T-cell (primary cell): ENCODE measurements at places on chromosomes 13 and 19. TPM values are rescaled to one million over a fixed set of nuclear protein-coding genes. Genes with fewer than 3 reads are reported as not detected.

The SERPINE3 gene
- not detected for total RNA-seq

The SLC10A2 gene
- not detected for total RNA-seq

The ADGRE2 gene
- 0.62 TPM for total RNA-seq

The APOC1 gene
- total RNA-seq, result 2.8 TPM

The RAB4B gene
- 68.2 TPM for total RNA-seq

The CEACAM7 gene
- not detected for total RNA-seq

The ZNF582 gene
- total RNA-seq, result 6.0 TPM

The HIF3A gene
- 0.76 TPM for total RNA-seq

The GJB6 gene
- total RNA-seq, result 1.3 TPM

The NAPSA gene
- 2.6 TPM for total RNA-seq

The ZNF534 gene
- total RNA-seq, result not detected

The WDR88 gene
- total RNA-seq, result 0.56 TPM

The CEACAM4 gene
- total RNA-seq, result not detected

The ZSCAN4 gene
- not detected for total RNA-seq

The TEX29 gene
- 0.36 TPM for total RNA-seq

The C1QTNF9 gene
- total RNA-seq, result not detected

The DENND1C gene
- total RNA-seq, result 140 TPM

The SIGLEC5 gene
- not detected for total RNA-seq

DNA sequence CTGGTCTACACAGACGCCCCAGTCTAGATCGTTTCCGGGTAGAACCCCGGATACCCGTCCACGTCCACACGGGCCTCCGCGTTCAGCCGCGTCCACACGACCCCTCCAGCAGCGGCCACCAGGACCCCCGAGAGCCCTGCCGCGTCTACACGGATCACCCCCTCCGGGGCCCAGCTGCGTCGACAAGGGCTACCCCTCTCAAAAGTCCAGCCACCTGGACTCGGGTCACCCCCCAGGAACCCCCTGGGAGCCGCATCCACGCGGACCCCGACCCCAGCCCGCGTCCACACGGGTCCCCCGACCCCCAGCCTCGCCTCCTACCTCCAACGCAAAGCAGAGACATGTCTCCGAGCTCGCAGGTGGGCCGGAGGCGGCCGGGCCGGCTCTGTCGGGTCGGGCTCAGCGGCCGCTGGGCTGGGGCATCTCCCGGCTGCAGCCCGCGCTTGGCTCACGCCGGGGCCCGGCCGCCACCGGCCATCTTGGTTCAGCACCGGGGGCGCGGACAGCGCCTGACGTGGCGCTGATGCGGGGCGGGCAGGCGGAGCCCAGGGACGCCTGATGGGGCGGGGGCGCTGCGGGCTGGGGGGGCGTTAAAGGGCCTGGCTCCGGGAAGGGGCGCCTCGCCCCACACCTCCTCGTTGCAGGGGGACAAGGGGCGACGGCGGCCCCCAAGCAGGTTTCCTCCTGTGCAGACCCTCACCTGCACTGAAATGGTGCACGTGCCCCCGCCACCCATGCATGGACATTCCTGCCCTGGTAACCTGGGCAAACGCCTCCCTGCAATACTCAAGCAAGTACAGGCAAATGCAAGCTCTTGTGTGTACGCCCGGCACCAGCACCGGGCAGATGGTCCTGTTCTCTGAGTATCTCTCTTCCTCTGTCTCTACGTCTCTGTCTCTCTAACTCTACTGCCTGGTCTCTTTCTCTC, at the start of gene UNC13A:
UNC13A (minus strand) TSS at position 498 of the 928 bp plus-strand sequence; CDS start at position 343, 155 bp downstream.
- peak; percentile 45 for DNase-seq
- H3K4me1 ChIP-seq, result no peaks in the 10 kb centered on the region
- H3K27ac ChIP-seq, result no peak within 1 kb of the TSS
- H3K36me3 ChIP-seq, result no peaks in the 10 kb centered on the region
- peaks cover 79% of the 10 kb centered on the region for H3K27me3 ChIP-seq

GRCh38 chr13:34107806-34108205, 289.9 kb downstream of the RFC3 start:
- no peak overlapping the region for H3K4me3 ChIP-seq
- no peaks in the 10 kb centered on the region for H3K36me3 ChIP-seq
- H3K27ac ChIP-seq, result no peak overlapping the region
- no peaks in the 10 kb centered on the region for H3K4me1 ChIP-seq
- DNase-seq, result no peak

- H3K27ac ChIP-seq, result peak overlapping the region; percentile 84
- H3K4me1 ChIP-seq, result peaks cover 56% of the 10 kb centered on the region
- H3K27me3 ChIP-seq, result no peaks in the 10 kb centered on the region
These were observed 30.4 kb upstream of the CEACAM21 start for GRCh38 chr19:41545547-41545946.

DNA sequence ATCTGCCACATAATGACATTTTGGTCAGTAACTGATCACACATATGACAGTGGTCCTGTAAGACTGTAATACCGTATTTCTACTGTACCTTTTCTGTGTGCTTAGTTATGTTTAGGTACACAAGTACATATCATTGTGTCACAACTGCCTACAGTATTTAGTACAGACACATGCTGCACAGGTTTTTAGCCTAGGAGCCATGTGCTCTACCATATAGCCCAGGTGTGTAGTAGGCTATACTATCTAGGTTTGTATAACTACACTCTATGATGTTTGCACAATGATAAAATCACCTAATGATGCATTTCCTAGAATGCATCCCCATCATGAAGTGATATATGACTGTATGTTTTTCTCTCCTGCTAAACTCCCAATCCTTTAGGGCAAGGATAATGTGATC, 61.2 kb upstream of the MIR17HG start:
- H3K4me3 ChIP-seq, result no peak overlapping the region
- H3K27ac ChIP-seq, result no peak overlapping the region
- no peaks in the 10 kb centered on the region for H3K36me3 ChIP-seq
- H3K27me3 ChIP-seq, result no peaks in the 10 kb centered on the region

- peak overlapping the region; percentile 43 for H3K4me3 ChIP-seq
- no peak for DNase-seq
- no peaks in the 10 kb centered on the region for H3K4me1 ChIP-seq
- no peaks in the 10 kb centered on the region for H3K36me3 ChIP-seq
These were observed 502 bp downstream of the NECTIN2 start for GRCh38 chr19:44846455-44847143.

GRCh38 chr13:98565726-98566565, 11.0 kb downstream of the STK24 start:
- no peak for DNase-seq
- no peaks in the 10 kb centered on the region for H3K36me3 ChIP-seq
- H3K4me3 ChIP-seq, result no peak overlapping the region

DNA sequence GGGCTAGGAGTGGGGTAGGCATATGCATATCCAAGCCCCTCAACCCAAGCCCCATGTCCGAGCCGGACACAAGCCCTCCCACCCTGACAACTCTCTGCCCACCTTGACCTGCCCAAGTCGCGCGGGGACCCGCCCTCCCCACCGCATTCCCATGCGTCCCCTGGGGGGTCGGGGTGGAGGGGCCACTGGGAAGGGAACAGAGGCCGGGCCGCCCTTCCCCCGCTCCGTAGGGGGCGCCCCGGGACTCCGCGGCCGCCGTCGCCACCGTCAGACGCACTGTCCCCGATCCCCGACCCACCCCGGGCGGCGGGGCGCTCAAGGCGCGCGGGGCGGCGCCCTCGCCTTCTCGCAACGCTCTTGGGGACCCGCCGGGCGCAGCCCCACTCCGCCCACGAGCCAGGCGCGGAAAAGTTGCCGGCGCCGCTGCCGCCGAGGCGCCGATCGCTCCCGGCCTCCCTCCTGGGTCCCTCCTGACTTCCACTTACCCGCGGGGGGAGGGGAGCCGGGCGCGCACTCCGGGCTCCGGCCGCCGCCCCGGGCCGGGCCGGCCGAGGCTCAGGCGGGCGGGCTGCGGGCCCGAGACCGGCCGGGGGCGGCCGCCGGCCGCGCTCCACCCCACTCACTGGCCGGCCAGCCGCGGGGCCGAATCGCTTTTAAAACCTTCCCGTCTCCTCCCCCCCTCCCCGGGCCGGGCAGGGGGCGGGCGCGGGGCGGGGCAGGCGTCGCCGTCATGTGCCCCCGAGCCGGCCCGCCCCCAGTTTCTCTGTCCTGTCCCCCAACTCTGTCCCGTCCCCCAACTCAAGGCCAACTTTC, 34.4 kb upstream of the NANOS3 start:
- no peaks in the 10 kb centered on the region for H3K27me3 ChIP-seq
- H3K4me3 ChIP-seq, result peak overlapping the region; percentile 74
- peaks cover 93% of the 10 kb centered on the region for H3K4me1 ChIP-seq
- H3K27ac ChIP-seq, result peak overlapping the region; percentile 100
- no peaks in the 10 kb centered on the region for H3K36me3 ChIP-seq

- H3K4me3 ChIP-seq, result no peak overlapping the region
- no peak overlapping the region for H3K27ac ChIP-seq
- H3K4me1 ChIP-seq, result no peaks in the 10 kb centered on the region
- H3K27me3 ChIP-seq, result peaks cover 80% of the 10 kb centered on the region
- no peak for DNase-seq
These were observed 3.6 kb downstream of the C2CD4C start for GRCh38 chr19:405121-405965.

- DNase-seq, result no peak
- H3K27me3 ChIP-seq, result no peaks in the 10 kb centered on the region
- H3K4me1 ChIP-seq, result no peaks in the 10 kb centered on the region
These were observed 126.2 kb upstream of the ZNF91 start for GRCh38 chr19:23521471-23521870.

GRCh38 chr13:74132776-74133656, 1.2 kb downstream of the KLF12 start:
- peak overlapping the region; percentile 96 for H3K27ac ChIP-seq
- H3K4me1 ChIP-seq, result peaks cover 32% of the 10 kb centered on the region
- DNase-seq, result peak; percentile 28
- H3K4me3 ChIP-seq, result peak overlapping the region; percentile 90
- no peaks in the 10 kb centered on the region for H3K36me3 ChIP-seq

GRCh38 chr13:21594715-21595545, 9.0 kb downstream of the MICU2 start:
- H3K4me1 ChIP-seq, result peaks cover 13% of the 10 kb centered on the region
- DNase-seq, result no peak
- H3K27me3 ChIP-seq, result no peaks in the 10 kb centered on the region
- H3K27ac ChIP-seq, result no peak overlapping the region
- peaks cover under 1% of the 10 kb centered on the region for H3K36me3 ChIP-seq
- H3K4me3 ChIP-seq, result no peak overlapping the region

DNA sequence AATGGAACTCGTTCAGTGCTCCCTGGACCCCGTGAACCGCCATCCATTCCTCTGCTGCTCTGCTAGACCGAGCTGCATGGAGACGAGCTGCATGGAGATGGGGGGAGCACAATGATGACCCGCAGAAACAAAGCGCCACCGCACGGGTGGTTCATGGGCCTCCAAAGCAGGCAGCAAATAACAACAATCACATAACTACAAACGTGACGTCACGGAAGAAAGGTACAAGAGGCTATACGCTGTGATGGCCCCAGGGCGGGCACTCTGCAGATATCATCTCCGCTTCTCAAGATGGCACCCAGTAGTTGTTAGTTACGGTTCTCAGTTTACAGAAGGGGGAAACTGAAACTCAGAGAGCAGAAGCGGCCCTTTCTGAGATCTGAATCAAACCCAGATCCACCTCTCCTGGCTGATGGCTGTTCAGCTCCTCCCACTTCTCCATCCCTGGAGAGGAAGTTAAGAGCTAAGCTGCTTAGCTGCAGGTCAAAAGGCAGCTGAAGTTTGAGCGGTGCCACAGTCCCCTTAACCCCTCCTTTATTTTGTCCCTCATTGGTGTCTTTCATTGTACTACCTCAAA, 1.7 kb downstream of the ATP13A1 start:
- DNase-seq, result no peak
- H3K36me3 ChIP-seq, result peaks cover 40% of the 10 kb centered on the region
- H3K27ac ChIP-seq, result peak overlapping the region; percentile 66
- H3K4me1 ChIP-seq, result peaks cover 14% of the 10 kb centered on the region

- no peaks in the 10 kb centered on the region for H3K4me1 ChIP-seq
- DNase-seq, result no peak
- H3K4me3 ChIP-seq, result no peak overlapping the region
- no peaks in the 10 kb centered on the region for H3K27me3 ChIP-seq
These were observed 843.8 kb upstream of the SPRY2 start for GRCh38 chr13:81184556-81185265.

- H3K36me3 ChIP-seq, result peaks cover 12% of the 10 kb centered on the region
- H3K4me1 ChIP-seq, result peaks cover 4% of the 10 kb centered on the region
- DNase-seq, result no peak
- H3K27me3 ChIP-seq, result no peaks in the 10 kb centered on the region
These were observed 98.8 kb downstream of the KDM4B start for GRCh38 chr19:5067678-5068077.

DNA sequence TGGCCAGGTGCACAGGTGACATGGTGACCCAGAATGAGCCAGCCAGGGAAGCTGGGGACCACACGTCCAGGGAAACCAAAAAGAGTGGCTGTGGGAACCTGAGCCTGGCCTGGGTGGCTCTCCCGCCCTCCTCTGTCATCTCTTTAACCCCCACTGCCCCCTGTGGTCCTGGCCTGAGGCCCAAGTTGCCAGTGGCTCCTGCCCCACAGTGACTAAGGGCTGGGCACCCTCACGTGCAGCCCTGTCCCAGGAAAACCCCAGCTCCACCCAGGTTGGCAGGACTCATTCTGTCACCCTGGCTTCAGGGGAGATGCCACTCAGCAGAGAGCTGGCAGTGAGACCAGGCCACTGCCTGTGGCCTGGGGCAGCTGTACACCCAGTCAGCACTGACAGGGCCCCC, 30.6 kb upstream of the ISYNA1 start:
- H3K27me3 ChIP-seq, result no peaks in the 10 kb centered on the region
- no peak for DNase-seq
- H3K4me3 ChIP-seq, result no peak overlapping the region
- no peak overlapping the region for H3K27ac ChIP-seq

- H3K27me3 ChIP-seq, result no peaks in the 10 kb centered on the region
- no peak overlapping the region for H3K27ac ChIP-seq
- H3K36me3 ChIP-seq, result no peaks in the 10 kb centered on the region
- H3K4me1 ChIP-seq, result no peaks in the 10 kb centered on the region
These were observed 523.9 kb downstream of the EFNB2 start for GRCh38 chr13:106011600-106011999.

- H3K4me3 ChIP-seq, result no peak overlapping the region
- H3K36me3 ChIP-seq, result peaks cover 2% of the 10 kb centered on the region
- H3K27me3 ChIP-seq, result no peaks in the 10 kb centered on the region
- H3K4me1 ChIP-seq, result peaks cover 80% of the 10 kb centered on the region
- H3K27ac ChIP-seq, result peak overlapping the region; percentile 83
- no peak for DNase-seq
These were observed 12.5 kb downstream of the ARRDC2 start for GRCh38 chr19:18020212-18021085.

DNA sequence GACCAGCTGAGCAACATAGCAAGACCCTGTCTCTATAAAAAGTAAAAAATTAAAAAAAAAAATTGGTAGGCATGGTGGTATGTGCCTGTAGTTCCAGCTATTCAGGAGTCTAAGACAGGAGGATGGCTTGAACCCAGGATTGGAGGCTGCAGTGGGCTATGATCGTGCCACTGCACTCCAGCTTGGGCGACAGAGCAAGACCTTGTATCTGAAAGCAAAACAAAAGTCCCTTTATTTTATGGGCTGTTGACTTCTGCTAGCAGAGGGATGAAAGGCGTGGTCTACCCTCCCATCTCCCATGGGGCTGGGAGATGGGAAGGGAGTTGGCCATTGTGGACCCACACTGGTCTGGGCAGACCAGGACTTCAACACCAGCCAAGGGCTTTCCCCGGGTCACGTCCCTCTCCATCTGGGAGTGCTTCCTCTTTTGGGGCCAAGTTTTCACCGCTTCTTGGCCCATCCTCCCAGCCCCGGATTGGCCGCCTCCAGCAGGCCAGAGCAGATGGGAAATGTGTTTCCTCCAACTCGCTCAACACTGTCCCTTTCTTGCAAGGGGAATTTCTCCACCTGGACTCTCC, 2.2 kb upstream of the TNFSF9 start:
- DNase-seq, result no peak
- H3K4me1 ChIP-seq, result peaks cover 37% of the 10 kb centered on the region
- H3K4me3 ChIP-seq, result no peak overlapping the region
- no peak overlapping the region for H3K27ac ChIP-seq
- H3K27me3 ChIP-seq, result peaks cover 21% of the 10 kb centered on the region
- H3K36me3 ChIP-seq, result no peaks in the 10 kb centered on the region

- H3K4me3 ChIP-seq, result peak overlapping the region; percentile 73
- H3K4me1 ChIP-seq, result peaks cover 48% of the 10 kb centered on the region
- no peaks in the 10 kb centered on the region for H3K27me3 ChIP-seq
- no peak for DNase-seq
- peak overlapping the region; percentile 98 for H3K27ac ChIP-seq
These were observed 660 bp downstream of the CIC start for GRCh38 chr19:42269478-42270345.
